ENCODE measurements at places on chromosomes 7 and 10. TPM values are rescaled to one million over a fixed set of nuclear protein-coding genes. Genes with fewer than 3 reads are reported as not detected.

The LRRC27 gene
- 6.5 TPM for total RNA-seq

The ZNF775 gene
- total RNA-seq: 2.5 TPM

The URGCP gene
- total RNA-seq: 33.5 TPM

The NODAL gene
- total RNA-seq: not detected

The ZNF853 gene
- total RNA-seq: 0.43 TPM

The PIP gene
- total RNA-seq: not detected

The FOXP2 gene
- 3.1 TPM for total RNA-seq

The FAM180A gene
- 0.14 TPM for total RNA-seq

The ZNF736 gene
- 10.6 TPM for total RNA-seq

The WDR86 gene
- total RNA-seq: not detected

The H2BK1 gene
- total RNA-seq: not detected

The SH2D4B gene
- under 0.01 TPM for total RNA-seq

The VPS37D gene
- 1.3 TPM for total RNA-seq

The TSPAN13 gene
- 41.0 TPM for total RNA-seq

The GRID2IP gene
- 0.14 TPM for total RNA-seq

The KLF14 gene
- total RNA-seq: not detected

The PRSS37 gene
- total RNA-seq: not detected

The IKZF1 gene
- not detected for total RNA-seq

The UTF1 gene
- total RNA-seq: not detected

The PLXNA4 gene
- total RNA-seq: under 0.01 TPM

The OR13A1 gene
- total RNA-seq: not detected

The SFTPA1 gene
- not detected for total RNA-seq

The GDF10 gene
- not detected for total RNA-seq

The GPC2 gene
- 2.1 TPM for total RNA-seq

The GPR26 gene
- total RNA-seq: under 0.01 TPM

The CALHM3 gene
- total RNA-seq: not detected

The PLCE1 gene
- total RNA-seq: under 0.01 TPM

The FFAR4 gene
- total RNA-seq: not detected

The MTPN gene
- 135 TPM for total RNA-seq

Data from nasal cavity respiratory epithelium epithelial cell of viscerocranial mucosa (primary cell).